ENCODE measurements at places on chromosomes 2 and 18. TPM values are rescaled to one million over a fixed set of nuclear protein-coding genes. Genes with fewer than 3 reads are reported as not detected.

FSIP2 gene
- polyA plus RNA-seq: 3.8 TPM

PLCD4 gene
- polyA plus RNA-seq: 10.0 TPM

ING5 gene
- 40.0 TPM for polyA plus RNA-seq

WNT10A gene
- 0.96 TPM for polyA plus RNA-seq

GRCh38 chr18:78979730-78980278, at the start of gene SALL3:
Gene SALL3 (plus strand): TSS chr18:78979818. CDS start chr18:78980275, 457 bp downstream.
- no peak for DNase-seq

- DNase-seq: no peak
Measured at GRCh38 chr2:178279636-178280035, 85.3 kb downstream of the OSBPL6 start.

VWA3B gene
- polyA plus RNA-seq: 0.54 TPM

DNA sequence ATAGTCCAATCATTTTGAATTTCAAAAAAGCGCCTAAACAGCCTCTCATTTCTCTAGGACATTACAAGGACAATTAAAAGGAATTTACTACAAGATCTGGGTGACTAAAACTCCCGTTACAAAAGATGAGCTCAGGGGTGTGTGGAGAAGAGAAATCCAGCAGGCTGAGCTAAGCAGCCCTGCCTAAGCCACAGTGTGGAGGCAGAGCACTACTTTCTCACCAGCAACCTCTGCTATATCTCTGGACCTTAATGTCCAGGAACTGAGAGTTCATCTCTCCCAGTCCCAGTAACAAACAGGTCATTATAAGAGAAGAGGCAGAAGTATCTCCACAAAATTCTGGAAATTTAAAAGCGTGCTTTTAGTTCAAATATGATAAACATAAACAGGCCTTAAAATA, 18.9 kb upstream of the ANKRD62 start:
- DNase-seq: no peak

GRCh38 chr2:110780461-110780860, 48.1 kb downstream of the ACOXL start:
- DNase-seq: no peak

GRCh38 chr2:59288771-59289170, 1047.6 kb upstream of the FANCL start:
- no peak for DNase-seq

DNA sequence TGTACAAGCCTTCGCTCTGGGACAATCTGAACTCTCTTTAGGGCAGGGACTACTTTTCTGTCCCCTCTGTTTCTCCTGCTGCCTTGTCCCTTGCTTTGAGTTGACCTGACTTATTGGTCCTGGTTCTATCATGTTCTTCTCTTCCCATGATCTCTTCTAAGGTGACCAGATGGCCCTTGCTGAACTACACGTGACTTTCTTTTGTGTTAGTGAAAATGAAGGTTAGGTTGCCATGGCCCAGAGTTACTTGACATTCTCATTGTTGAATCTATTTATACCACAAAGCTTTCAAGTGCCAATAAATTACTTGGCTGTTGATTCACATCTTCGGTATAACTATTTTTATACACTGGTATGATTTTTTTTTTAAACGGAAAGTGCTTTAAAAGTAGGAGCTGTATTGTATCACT, 24.4 kb downstream of the MRPL33 start:
- DNase-seq: no peak

GRCh38 chr18:8262221-8262620, 347.0 kb upstream of the RAB12 start:
- DNase-seq: no peak

DNA sequence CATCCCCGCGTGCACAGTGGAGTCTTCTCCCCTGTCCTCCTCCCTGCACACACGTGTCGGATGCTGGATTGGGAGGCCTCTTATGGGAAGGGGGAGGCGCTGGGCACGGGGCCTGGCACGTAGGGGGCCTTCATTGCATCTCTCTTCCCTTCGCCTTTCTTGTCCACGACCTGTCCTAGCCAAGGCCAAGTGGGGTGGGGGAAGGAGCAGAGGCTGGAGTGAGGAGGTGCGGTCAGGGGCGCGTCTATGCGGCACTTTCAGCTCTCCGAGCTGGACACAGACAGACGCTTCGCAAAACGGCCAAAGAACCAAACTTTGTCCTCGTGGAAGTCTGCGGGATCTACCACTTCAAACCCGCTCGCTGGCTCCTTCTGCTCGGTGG, 13.4 kb downstream of the ALPG start:
- no peak for DNase-seq

MAB21L4 gene
- 0.76 TPM for polyA plus RNA-seq

DNA sequence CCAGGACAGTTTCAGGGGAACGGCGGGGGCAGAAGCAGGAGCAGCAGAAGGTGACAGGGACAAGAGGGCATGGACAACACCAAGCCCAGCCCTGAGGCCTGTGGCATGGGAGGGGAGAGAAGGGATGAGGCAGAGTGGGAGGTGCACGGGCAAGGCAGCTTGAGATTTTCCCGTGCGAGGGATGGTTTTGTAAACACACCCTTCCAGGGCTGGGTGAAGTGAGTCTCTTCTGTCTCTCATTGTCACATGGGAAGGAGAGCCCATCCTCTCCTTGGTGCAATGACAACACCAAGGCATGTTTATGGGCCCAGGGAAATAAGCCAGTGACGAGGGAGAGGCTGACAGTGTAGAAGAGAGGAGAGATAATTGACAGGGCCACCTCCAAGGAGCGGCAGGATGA, 69.6 kb upstream of the RIOK3 start:
- no peak for DNase-seq

DNA sequence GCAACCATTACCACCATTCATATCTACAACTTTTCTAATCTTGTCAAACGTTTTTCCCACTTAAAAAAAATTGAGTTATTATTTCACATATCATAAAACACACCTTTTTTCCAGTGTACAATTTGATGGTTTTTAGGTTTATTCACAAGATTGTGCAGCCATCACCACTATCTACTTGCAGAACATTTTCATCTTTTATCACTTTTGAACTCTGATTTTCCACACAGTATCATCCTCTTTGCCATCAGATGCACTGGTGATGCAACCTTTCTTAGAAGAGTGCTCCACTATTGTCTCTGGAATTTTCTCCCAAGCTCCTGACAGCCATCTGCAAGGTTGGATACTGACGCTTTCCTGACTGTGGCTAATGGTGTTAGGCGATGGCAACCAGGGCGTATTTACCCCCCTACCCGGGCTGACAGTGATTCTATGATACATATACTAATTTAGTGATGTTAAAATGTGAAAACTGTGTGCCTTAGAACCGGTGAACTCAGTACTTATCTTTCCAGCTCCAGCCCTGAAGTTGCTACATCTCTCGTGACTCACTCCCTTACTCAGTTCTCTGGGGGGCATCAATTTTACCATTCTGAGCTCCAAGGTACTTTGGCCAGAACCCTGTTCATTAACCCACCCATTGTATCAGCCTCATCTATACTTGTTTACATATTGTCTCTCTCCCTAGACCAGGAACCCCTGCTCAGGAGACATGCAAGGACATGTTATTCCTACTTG, 105.4 kb upstream of the SPRED2 start:
- no peak for DNase-seq

GRCh38 chr2:172944022-172944793, 131.4 kb upstream of the MAP3K20 start:
- DNase-seq: no peak
